Naive thymus-derived CD4-positive, alpha-beta T cell (primary cell): ENCODE measurements at places on chromosomes 6 and 20. TPM values are rescaled to one million over a fixed set of nuclear protein-coding genes. Genes with fewer than 3 reads are reported as not detected.

GRCh38 chr6:54266400-54266923 lies 41.8 kb upstream of the TINAG start:
- H3K4me3 ChIP-seq: no peak overlapping the region
- H3K36me3 ChIP-seq: no peaks in the 10 kb centered on the region
- DNase-seq: no peak
- no peaks in the 10 kb centered on the region for H3K27me3 ChIP-seq
- H3K27ac ChIP-seq: no peak overlapping the region
- no peaks in the 10 kb centered on the region for H3K4me1 ChIP-seq

DNA sequence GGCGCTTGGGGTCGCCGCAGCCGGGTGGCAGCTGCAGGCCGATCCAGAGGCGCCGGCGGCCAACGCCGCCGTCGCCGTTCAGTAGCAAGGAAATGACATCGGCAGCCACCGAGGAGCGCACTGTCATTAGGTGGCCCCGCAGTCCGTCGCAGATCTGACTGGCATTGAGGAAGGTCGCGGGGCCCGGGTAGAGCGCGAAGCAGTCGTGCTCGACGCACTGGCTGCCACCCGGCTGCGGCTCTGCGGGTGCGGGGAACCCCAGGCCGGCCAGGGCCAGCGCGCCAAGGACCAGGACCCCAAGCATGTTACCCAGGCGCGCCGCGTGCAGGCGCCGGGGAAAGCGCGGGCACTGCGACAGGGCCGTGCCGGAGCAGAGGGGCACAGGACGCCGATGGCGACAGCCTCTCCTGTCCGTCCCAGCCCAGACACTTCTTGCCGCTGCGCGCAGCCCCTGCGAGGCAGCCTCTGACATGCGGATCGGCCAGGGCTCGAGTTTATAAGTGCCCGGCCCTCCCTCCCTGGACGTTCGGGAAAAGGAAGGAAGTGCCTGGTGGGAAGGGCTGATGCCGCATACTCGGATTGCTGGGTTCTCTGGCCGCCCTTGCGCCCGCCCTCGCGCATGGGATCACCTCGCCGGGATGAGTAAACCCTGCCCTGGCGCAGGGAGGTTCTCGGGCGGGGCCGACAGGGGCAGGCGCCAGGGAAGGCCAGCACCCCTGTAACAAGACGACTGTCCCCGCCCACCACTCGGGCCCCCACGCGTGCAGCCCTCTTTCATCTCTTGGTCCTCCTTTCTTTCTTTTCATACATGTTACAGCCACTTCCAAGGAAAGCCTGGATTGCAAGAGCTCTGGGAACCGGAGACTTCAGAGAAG lies at the start of gene THBD:
THBD (minus strand) TSS at position 472 of the 875 bp plus-strand sequence; CDS start at position 304, 168 bp downstream.
- no peak for DNase-seq
- H3K36me3 ChIP-seq: no peaks in the 10 kb centered on the region
- no peaks in the 10 kb centered on the region for H3K27me3 ChIP-seq
- H3K27ac ChIP-seq: no peak within 1 kb of the TSS
- H3K4me1 ChIP-seq: no peaks in the 10 kb centered on the region
- no peak within 1 kb of the TSS for H3K4me3 ChIP-seq

GRCh38 chr20:47063407-47063806 lies 168.8 kb downstream of the EYA2 start:
- H3K27ac ChIP-seq: no peak overlapping the region
- no peaks in the 10 kb centered on the region for H3K4me1 ChIP-seq
- H3K27me3 ChIP-seq: no peaks in the 10 kb centered on the region
- H3K36me3 ChIP-seq: no peaks in the 10 kb centered on the region
- no peak overlapping the region for H3K4me3 ChIP-seq

DNA sequence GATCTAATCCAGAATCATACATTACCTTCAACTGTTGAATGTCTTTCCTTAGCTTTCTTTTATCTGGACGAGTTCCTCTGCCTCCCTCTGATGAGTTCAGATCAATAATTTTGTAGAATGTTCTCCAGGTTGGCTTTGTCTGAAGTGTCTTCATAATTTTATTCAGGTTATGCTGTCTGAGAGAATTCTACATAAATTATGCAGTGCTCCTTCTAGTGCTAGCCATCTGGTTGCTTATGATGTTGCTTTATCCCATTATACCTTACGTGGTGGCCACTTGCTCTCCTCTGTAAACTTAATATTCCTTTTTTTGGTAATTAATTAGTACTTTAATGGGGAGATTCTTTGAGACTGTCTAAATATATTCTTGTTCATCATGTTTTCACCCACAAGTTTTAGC lies 67.7 kb upstream of the PTCHD4 start:
- H3K36me3 ChIP-seq: no peaks in the 10 kb centered on the region
- H3K27ac ChIP-seq: no peak overlapping the region
- H3K4me3 ChIP-seq: no peak overlapping the region
- H3K27me3 ChIP-seq: no peaks in the 10 kb centered on the region
- DNase-seq: no peak

GRCh38 chr20:48849299-48849698 lies 21.5 kb upstream of the PREX1 start:
- no peak overlapping the region for H3K4me3 ChIP-seq
- H3K36me3 ChIP-seq: no peaks in the 10 kb centered on the region
- DNase-seq: no peak
- no peak overlapping the region for H3K27ac ChIP-seq
- no peaks in the 10 kb centered on the region for H3K27me3 ChIP-seq
- H3K4me1 ChIP-seq: no peaks in the 10 kb centered on the region

DNA sequence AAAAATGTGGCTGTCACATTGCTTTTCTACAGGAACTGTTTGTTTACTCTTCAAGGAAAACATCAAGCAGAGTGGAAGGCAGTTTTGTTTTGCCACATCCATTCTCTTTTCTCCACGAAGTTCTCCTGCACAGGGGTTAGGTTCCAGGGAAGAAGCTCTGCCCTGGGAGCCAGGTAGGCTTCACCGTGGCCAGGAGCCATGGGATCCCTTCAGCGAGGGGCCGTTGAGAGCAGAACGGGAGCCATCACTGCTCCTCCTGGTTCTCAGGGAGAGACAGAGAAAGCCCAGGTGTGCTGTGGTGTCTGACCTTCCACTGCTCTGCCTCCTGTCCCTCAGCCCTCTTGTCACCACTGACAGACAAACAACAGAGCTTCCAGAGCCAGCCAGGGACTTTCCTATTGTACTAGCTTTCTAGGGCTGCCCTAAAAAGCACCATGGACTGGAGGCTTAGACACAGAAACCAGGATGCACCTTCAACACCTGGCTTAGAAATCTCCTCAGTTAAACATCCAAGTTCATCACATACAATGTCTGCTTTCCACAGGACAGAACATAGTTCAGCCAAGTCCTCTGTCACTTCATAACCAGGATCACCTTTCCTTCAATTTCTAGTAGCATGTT lies 75.6 kb upstream of the SLC22A23 start:
- H3K27ac ChIP-seq: no peak overlapping the region
- DNase-seq: no peak
- H3K27me3 ChIP-seq: no peaks in the 10 kb centered on the region
- no peaks in the 10 kb centered on the region for H3K4me1 ChIP-seq
- H3K36me3 ChIP-seq: no peaks in the 10 kb centered on the region
- no peak overlapping the region for H3K4me3 ChIP-seq

GRCh38 chr20:17859002-17859615 lies 109.5 kb downstream of the SNX5 start:
- no peak overlapping the region for H3K4me3 ChIP-seq
- H3K27me3 ChIP-seq: no peaks in the 10 kb centered on the region
- H3K27ac ChIP-seq: no peak overlapping the region
- H3K4me1 ChIP-seq: no peaks in the 10 kb centered on the region
- no peak for DNase-seq

DNA sequence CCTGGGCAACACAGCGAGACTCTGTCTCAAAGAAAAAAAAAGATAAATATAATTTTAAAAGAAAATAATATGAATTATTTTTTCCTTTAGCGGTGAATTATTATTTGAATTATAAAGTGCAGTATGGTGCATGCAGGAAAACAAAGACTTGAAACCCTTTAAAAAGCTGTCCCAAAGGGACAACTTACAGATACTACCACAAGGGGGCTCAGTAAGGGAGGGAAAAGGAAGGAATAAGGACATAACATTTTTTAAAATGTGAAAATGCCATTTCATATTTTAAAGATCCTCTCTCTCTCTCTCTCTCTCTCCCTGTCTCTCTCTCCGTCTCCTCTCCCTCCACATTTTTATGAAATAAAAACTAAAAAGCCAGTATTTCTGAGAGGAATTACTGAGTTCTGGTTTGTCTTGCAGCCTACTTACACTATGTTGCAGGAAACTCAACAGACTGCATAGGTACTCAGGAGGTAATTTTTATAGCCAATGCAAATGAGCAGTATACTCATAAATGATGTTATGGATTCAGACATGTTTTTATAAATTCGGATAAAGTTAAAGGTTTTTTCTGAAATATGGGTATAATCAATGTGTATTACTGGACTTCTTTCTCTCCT lies 455.0 kb upstream of the GJE1 start:
- no peaks in the 10 kb centered on the region for H3K27me3 ChIP-seq
- no peak for DNase-seq
- no peaks in the 10 kb centered on the region for H3K36me3 ChIP-seq
- H3K27ac ChIP-seq: no peak overlapping the region
- no peaks in the 10 kb centered on the region for H3K4me1 ChIP-seq
- no peak overlapping the region for H3K4me3 ChIP-seq

DNA sequence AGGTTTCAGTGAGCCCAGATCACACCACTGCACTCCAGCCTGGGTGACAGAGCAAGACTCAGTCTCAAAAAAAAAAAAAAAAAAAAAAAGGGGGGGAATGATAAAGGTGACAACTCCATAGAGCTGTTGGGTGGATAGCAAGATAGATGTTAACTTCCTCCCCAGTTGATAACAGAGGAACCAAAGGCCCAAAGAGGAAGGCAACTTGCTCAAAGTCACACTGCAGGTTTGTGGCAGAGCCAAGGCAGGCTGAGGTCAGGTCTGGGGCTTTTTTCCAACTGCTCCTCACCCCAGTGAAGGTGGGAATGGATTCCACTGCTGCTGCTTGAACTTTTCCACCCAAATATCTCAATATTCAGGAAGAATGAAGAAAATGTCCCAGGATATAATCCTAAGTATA lies 26.7 kb downstream of the HCK start:
- H3K4me1 ChIP-seq: no peaks in the 10 kb centered on the region
- no peak overlapping the region for H3K27ac ChIP-seq
- DNase-seq: no peak
- no peaks in the 10 kb centered on the region for H3K27me3 ChIP-seq
- H3K36me3 ChIP-seq: no peaks in the 10 kb centered on the region

DNA sequence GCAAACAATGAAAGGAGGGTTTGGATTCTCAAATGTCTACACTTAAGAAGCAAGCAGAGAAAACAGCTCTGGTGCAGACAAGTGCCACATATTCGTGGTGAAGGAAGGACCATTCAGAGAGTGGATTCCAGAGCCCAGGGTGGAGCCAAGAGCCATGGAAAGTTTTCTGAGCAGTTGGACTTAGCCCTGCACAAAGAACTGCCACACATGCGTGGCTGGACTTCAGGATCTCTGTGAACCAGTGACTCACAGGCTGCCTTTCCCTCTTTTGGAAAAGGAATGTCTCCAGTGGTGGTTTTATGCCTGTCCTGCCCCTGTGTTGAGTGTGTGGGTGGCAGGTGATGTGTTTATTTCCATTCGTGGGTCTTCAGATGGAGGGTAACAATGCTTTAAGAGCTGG lies 489.5 kb downstream of the CDH26 start:
- no peaks in the 10 kb centered on the region for H3K4me1 ChIP-seq
- no peaks in the 10 kb centered on the region for H3K27me3 ChIP-seq
- H3K4me3 ChIP-seq: no peak overlapping the region

DNA sequence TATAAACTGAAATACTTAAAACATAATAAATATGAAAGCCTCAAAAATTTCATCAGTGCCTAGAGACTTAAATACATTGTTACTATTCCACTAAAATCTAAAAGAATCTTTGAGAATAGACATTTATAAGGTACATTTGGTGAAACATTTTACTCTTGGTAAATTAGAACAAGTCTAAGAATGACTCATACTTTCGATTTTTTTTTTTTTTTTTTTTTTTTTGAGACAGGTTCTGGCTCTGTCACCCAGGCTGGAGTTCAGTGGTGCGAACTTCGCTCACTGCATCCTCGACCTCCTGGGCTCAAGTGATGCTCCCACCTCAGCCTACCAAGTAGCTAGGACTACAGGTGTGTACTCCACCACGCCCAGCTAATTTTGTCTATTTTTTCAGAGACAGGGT lies 6.4 kb downstream of the FUCA2 start:
- no peaks in the 10 kb centered on the region for H3K36me3 ChIP-seq
- H3K4me3 ChIP-seq: no peak overlapping the region
- H3K27me3 ChIP-seq: no peaks in the 10 kb centered on the region
- no peak for DNase-seq

- DNase-seq: no peak
- no peaks in the 10 kb centered on the region for H3K36me3 ChIP-seq
These were observed 46.0 kb upstream of the ADGRG6 start for GRCh38 chr6:142255785-142256184.

GRCh38 chr6:33800248-33800969 lies 3.4 kb downstream of the MLN start:
- H3K27ac ChIP-seq: no peak overlapping the region
- no peaks in the 10 kb centered on the region for H3K27me3 ChIP-seq
- no peaks in the 10 kb centered on the region for H3K36me3 ChIP-seq
- H3K4me3 ChIP-seq: no peak overlapping the region
- no peaks in the 10 kb centered on the region for H3K4me1 ChIP-seq

DNA sequence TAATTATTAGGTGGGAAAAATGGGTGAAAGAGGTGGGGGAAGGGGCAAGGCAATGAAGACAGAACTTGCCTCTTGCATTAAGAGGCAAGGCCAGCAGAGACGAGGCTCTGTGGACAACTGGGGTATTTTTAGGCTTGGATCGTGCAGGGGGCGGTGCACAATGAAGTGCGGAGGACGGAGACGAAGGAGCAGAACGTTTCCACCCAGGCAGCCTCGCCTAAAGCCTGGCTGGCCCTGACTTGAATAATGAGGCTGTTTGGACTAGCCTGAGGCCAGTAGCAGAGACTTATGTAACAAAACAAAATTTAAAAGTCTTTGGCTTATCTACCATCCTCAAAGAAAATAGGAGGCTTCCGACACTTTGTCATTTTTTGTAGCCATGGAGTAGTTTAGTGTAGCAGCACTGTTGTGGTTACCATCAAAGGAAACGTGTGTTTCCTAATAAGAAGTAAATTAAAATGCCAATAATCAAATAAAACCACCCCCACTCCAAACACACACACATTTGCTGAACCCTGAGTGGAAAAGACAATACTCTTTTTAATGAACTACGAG lies 370.0 kb upstream of the CNR1 start:
- no peak for DNase-seq
- H3K4me1 ChIP-seq: no peaks in the 10 kb centered on the region
- no peak overlapping the region for H3K4me3 ChIP-seq
- no peaks in the 10 kb centered on the region for H3K27me3 ChIP-seq
- H3K27ac ChIP-seq: no peak overlapping the region

- no peak for DNase-seq
- peaks cover 29% of the 10 kb centered on the region for H3K4me1 ChIP-seq
- H3K4me3 ChIP-seq: no peak overlapping the region
- no peaks in the 10 kb centered on the region for H3K36me3 ChIP-seq
These were observed 94.7 kb downstream of the TMEM242 start for GRCh38 chr6:157228426-157229131.

The CGA gene
- not detected for total RNA-seq

The ZSCAN9 gene
- 0.82 TPM for total RNA-seq

The VSX1 gene
- not detected for total RNA-seq

The OR2B6 gene
- total RNA-seq: not detected

The RCAN2 gene
- total RNA-seq: not detected

The GFRA4 gene
- total RNA-seq: not detected

The PRR18 gene
- total RNA-seq: not detected

The CCN5 gene
- total RNA-seq: not detected

The MTG2 gene
- 41.8 TPM for total RNA-seq

The CTCFL gene
- total RNA-seq: not detected
